C1 segment of cervical spinal cord (tissue), 14 donors: ENCODE measurements at places on chromosomes 6 and 20.

DNA sequence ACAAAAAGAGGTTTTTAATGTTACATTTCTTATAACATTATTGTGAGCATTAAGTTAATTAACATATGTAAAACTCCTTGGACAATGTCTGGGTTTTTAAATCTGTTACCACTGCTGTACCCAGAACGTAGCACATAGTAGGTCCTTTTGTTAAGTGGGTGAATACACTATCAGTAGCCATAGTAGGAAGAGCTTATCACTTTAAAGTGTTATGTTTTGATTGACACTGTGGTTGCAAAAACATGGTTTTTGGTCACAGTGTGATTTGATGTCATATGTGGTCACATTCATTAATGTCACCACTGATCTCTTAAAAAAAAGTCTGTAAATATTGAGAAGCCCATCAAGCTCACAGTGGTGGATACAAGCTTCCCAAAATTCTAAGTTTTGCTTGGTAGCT lies 160.7 kb downstream of the PLCB1 start:
- no peak for DNase-seq

DNA sequence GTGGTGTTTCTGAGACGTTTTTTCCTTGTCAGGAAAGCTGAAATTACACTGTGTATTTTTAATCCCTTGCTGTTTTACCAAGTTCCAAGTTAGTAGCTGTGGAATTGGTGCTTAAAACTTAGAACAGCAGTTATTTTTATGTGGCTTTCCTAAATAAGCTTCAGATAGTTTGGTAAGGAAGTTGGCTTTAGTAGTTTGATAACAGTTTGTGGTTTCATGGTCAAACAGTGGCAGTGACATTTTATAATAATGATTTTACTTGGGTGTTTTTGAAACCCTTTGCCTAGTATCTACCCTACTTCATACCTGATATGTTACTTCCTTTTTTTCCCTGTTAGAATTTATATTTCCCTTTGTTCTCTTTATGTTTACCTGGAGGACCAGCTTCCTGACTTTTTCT lies 164.9 kb downstream of the JARID2 start:
- no peak for DNase-seq

DNA sequence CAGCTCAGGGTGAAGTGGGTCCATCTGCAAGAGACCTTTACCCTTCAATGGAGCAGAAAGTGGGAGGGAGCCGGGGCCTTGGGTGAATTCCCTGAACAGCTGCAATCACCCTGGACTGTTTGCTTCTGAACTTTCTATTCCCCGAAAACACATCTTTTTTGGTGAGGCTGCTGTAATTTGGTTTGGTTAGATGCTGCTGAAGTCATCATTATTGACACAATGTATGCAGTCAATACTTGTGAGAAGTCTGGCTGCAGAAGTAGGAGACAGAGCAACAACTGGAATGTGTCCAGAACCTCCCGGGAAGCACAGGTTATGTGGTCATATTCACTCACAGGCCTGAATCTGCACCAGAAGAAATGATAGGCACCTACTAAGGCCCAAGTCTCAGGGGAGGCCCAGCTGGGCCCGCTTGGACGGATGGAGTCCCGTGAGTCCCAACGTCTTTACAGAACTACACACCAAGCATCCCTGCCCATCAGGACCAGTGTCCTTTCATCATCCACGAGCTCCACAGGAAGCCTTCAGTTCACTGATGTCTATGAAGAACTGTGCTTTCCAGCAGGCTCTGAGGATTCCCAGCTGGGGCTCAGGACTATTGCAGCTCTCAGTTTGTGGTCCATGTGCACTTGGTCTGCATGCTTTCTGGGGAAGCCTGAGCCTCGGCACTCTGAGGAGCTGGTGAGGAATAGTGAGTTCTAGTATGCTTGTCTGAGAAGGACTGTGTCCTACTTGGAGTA lies 177.6 kb downstream of the THBS2 start:
- DNase-seq, result no peak

- DNase-seq, result no peak
Observed at GRCh38 chr20:1666802-1667201, 9.2 kb upstream of the SIRPG start.

DNA sequence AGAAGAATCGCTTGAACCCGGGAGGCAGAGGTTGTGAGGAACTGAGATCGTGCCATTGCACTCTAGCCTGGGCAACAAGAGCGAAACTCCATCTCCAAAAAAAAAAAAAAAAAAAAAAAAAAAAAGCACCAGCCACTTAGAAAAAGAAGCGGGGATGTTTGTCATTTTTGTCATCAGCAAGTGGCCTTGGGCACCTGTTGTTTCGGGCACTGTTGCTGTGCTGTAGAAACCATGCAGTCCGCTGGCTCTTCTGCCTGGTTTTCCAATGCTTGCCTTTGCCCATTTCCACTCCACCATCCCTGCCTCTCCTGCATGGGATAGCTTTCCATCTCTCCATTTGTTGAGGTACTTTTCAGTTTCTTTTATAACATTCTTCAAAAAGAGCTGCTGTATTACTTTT lies 129.3 kb downstream of the ARID1B start:
- DNase-seq, result no peak

- no peak for DNase-seq
Observed at GRCh38 chr20:36045373-36045714, 77.0 kb downstream of the CNBD2 start.

DNA sequence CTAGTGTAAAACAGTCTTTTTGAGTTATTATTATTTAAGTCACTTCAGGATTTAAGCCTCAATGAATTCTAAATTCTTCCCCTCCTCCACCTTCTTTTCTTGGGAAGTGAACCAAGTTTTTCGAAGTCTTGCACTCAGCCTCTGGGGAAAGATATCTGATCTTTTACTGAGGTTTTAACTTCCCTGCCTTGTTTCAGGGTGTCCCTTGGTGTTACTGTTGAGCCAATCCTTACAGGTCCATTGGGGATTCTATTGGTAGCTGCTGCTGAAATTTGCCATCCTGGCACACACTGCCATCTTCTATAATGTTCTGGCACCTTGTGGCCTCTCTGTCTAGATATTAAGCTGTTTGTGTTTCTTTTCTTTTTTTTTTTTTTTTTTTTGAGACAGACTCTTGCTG lies 31.7 kb downstream of the BEND6 start:
- no peak for DNase-seq

GRCh38 chr6:147507162-147508041 lies 1.1 kb upstream of the SAMD5 start:
- DNase-seq, result no peak

GRCh38 chr6:105810105-105810921 lies 275.8 kb upstream of the PRDM1 start:
- no peak for DNase-seq

GRCh38 chr6:14816116-14816859 lies 429.6 kb upstream of the JARID2 start:
- DNase-seq, result no peak

- DNase-seq, result no peak
Observed at GRCh38 chr6:157020398-157020797, 243.2 kb downstream of the ARID1B start.

- no peak for DNase-seq
Observed at GRCh38 chr20:10134176-10134575, 84.5 kb upstream of the SNAP25 start.

DNA sequence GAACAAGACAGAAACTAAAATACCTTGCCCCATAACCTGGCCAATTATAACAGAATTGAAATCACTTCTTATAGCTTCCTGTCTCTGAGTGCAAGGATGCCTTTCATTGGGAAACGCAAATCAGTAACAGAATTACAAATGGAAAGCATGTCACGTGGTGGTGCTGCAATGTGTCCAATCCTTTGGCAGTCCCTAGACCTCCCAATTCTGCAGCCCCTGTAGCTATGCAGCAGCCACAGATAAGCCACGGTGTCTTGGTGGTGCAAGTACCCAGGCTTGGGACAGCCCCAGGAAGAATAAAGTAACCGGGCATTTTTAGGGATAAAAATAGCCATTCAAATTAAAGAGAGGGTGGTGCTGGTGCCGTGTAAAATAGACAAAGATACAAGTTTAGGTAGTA lies 134.6 kb upstream of the CCN2 start:
- DNase-seq, result no peak

DNA sequence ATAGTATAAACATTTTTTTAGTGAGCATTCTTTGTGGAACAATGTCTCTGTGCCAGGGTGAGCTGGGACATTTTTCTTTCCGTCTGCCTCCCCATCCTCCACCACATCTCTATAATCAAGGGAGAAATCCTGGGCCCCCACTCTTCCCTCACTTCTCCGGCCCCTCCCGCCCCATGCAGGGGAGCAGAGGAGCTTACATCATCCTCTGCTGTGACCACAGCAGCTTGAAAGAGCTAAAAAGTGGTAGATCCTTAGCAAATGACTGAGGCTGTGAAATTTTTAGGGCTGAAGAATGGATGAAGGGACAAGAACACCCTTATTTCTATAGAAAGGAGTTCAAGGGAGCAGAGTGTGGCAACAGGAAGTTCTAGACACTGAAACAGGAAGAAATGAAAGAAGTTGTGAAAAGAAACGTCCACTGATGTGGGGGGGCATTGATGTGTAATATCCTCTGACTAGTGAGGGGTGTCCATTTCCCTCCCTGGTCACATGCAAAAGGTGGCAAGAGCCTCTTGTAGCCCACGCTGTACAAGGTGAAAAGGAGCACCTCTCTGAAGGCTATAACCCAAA lies 380.3 kb upstream of the JARID2 start:
- no peak for DNase-seq

DNA sequence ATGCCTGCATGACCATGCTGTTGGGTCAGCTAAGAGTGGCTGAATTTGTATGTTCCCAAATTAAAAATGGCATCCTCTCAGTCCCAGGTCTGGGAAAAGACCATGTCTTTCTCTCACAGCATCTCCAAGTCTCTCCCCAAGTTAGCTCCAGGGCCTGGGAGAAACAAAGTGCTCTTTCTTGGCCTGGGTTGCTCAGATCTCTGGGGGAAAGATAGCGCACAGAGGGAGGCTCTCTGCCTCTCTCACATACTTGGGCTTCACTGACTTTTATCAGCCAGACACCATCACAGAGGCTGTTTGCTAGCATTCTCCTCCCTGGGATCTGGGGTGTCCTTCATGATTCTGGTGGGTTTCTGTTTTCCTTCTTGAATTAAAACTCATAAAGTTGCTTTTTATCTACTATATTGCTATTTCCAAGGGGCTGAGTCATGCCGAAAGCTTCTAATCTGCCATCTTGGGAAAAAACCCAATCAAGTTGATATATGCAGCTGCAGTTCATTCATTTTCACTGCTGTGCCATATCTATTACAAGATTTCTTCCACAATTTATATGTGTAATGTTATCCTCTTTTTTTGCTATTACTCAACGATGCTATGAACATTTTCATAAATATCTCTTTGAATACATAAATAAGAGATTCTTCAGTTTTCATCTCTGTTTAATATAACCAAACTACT lies 190.2 kb downstream of the MOXD1 start:
- DNase-seq, result no peak

GRCh38 chr20:44666066-44666465 lies 14.6 kb upstream of the ADA start:
- no peak for DNase-seq

- no peak for DNase-seq
Observed at GRCh38 chr6:17908831-17909230, 78.6 kb downstream of the KIF13A start.

DNA sequence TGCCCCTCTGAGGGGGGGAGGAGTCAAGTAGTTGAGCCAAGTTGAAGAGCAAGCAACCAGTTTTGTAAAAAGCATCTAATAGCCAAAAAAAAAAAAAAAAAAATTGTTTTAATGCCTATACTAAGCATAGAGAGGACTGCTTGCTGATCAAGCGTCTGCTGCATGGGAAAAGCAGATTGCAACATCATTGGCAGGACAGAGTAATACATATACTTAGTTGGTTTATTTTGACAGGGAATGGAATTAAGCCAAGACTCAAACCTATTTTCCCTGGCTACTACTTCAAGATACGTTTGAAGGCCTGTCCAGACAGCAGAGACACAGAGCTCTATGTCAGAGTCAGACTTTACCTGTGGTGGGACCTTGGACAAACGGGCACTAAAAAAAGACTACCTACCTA lies 120.5 kb downstream of the RTN4IP1 start:
- DNase-seq, result no peak

DNA sequence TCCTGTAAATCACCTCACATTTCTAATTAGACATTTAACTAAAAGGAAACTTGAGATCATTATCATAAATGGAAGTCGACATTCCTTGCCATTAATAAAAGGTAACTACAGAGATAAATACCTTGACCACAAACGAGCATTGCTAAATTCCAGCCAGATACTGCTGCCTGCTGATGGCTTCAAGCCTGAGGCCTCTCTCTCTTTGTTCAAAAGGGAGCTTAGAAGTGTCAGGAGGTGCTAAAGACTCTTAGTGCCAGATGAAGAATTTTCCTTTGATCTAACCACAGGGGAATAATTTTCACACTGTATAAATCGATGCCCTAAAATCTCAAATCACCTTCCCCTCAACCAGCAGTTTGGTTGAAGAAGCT lies 248.2 kb upstream of the PMEPA1 start:
- no peak for DNase-seq

DNA sequence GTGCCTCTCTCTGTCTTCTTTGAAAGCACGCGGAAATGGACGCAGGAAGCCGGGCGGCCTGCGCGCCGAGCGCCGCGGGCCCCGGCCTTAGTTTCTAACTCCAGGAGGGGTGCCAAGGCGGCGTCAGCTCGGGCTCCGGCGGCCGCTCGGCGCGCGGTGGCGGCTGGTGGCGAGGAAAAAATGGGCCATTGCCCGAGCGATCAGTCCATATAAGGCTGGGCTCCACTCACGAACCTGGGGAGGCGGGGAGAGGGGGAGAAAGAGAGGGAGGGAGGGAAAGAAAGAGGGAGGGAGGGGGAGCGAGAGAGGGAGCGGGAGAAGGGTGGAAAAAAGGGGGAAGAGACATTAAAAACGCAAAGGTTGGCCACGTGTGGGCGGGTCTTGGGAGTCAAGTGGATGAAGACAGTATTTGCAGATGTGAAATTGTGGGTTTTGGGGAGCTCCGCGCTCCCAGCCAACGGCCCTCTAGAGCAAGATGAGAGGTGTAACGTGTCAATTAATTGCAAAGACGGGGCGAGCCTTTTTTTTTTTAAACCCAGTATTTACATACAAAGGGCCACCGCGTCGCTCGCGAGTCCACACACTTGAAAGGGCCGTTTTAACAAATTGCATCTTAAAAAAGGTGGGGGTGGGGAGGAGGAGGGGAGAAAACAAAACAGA lies at the start of gene NKX2-2:
NKX2-2 (minus strand) TSS at position 184 of the 660 bp plus-strand sequence. CDS start 395 bp downstream, outside the sequence.
- DNase-seq, result peak; percentile 69

- no peak for DNase-seq
Observed at GRCh38 chr20:24277196-24277595, 192.2 kb upstream of the SYNDIG1 start.

GRCh38 chr20:37072293-37073196 lies 23.3 kb downstream of the RBL1 start:
- DNase-seq, result no peak

GRCh38 chr20:38418509-38419204 lies 16.5 kb downstream of the SNHG17 start:
- peak; percentile 16 for DNase-seq

- no peak for DNase-seq
Observed at GRCh38 chr6:136404627-136405419, 115.2 kb upstream of the BCLAF1 start.

- DNase-seq, result no peak
Observed at GRCh38 chr6:158715330-158716311, 65.8 kb downstream of the SYTL3 start.
